ENCODE measurements at places on chromosomes 16 and 17.

DNA sequence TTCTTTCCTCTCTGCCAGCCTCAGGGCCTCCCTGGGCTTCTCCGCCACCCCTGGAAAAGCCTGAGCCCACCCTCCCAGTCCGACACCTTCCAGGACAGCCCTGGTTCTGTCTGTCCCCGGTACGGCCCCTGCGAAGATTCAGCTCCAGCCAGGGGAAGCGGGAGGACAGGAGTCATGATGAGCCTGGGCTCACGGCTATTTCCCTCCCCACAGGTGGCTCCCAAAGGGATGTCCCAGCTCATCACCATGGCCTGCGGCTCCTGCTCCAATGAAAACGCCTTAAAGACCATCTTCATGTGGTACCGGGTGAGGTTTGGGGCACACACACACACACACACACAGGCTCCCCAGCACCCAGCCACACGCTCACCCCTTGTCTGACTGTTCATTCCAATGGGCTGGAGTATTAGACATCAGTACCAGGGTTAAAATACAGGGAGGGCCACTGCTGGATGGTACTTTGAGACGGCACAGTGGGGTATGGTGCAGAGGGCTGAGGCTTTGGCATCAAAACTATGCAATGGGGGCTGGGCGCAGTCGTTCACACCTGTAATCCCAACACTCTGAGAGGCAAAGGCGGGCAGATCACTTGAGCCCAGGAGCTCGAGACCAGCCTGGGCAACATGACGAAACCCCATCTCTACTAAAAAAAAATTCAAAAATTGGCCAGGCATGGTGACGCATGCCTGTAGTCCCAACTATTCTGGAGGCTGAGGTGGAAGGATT lies 32.8 kb downstream of the TMEM186 start:
- DNase-seq: no peak

- DNase-seq: no peak
Measured at GRCh38 chr16:10741844-10742243, 1.8 kb upstream of the NUBP1 start.

GRCh38 chr17:81245665-81246342 lies 6.7 kb downstream of the NDUFAF8 start:
- DNase-seq: no peak

GRCh38 chr16:71440669-71441347 lies 1.0 kb downstream of the TLE7 start:
- DNase-seq: no peak

DNA sequence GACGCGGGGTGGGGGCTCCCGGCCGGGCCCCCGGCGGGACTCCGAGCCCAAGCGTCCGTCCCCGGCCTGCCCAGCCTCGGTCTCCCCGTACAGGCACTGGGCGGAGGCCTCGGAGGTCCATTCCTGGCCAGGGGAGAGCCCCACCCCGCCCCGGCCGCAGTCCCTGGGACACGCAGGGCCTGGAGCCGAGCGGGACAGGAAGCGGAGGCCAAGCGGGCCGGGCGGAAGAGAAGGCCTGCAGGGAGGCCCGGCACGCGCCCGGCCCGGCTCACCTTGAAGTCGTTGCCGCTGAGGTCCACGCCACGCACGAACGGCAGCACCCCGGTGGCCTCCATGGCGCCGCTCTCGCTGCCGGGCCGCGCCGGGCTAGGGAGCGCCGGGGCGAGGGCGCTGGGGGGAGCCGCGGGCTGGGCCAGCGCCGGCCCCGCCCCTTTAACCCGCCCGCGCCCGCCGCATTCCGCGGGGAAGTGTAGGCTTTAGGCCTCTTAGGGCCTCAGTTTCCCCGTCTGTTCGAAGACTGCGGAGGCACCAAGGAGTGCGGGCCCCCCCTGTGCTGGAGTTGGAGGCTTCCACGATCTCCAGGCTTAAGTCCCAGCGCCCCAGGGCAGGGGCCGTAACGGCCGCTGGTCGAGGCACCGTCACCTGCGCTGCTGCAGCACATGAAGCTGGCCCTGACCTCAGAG lies at the start of gene FLII:
Gene FLII, minus strand, starts transcription at position 383 of the 683 bp plus-strand sequence. Its CDS starts 48 bp downstream, at position 335.
- DNase-seq: no peak

All from T-cell (primary cell).